CD4-positive, alpha-beta T cell treated with Interleukin-21 for 1 hour (primary cell): ENCODE measurements at places on chromosomes 1 and 21.

DNA sequence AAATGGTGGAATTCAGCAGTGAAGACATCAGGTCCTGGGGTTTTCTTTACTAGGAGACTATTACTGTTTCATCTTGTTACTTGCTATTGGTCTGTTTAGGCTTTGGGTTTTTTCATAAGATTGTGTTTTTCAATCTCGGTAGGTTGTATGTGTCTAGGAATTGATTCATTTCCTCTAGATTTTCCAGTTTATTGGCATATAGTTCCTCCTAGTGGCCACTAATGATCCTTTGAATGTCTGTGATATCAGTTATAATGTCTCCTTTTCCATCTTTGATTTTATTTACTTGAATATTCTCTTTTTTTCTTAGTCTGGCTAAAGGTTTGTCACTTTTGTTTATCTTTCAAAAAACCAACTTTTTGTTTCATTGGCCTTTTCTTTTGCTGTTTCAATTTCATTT is 233.0 kb downstream of the RWDD3 start:
- no peak for DNase-seq

DNA sequence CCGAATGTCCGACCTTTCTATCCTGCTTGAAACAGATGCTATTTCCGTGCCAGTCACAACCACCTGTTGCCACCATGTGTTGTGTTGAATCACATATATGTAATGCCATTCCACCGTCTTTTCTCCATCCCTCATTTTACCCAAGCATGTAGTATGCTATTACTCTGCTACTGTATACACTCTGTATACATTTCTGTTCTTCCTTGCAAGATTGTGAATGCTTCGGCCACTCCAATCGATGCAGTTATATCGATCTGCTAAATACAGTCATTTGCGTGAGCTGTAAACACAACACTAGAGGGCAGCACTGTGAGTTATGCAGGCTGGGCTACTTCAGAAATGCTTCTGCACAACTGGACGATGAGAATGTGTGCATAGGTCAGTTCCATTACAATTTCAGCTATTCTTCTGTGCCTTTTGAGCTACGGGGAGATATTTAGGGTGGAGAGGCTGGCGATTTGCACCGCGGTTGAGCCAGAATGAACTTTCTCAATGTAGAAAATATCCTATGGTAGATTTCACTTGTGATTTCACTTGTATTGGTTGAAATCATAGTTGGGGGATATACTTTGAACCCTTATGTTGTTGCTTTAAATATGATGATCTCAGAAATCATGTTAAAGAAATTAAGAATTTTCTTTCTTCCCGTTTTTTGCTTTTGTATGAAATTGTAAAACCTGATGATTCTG is 289.8 kb downstream of the NTNG1 start:
- peak; percentile 20 for DNase-seq

GRCh38 chr1:204611036-204611435 is 74.5 kb downstream of the LRRN2 start:
- DNase-seq, result no peak

DNA sequence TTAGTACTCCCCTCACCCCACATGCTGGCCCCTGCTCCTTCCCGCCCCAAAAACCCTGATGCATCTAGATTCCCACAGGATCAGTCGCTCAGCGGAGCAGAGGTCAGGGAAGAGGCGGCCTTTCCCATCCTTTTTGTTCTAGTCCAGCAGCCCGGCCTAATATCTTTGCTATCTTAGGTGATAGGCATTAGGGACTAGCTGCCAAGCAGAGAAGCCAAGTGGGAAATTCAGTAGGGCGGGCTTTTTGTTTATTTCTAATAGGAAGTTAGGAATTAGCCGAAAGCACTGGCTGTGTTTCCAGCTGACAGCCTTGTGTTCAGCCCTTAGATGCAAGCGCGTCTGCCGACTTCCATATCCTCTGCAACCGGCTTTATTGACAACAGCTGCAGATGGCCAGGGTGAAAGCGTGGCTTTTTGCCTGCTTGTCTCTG is 59.0 kb upstream of the BCAR3 start:
- DNase-seq, result no peak

GRCh38 chr1:207996636-207997035 is 85.7 kb upstream of the CD34 start:
- no peak for DNase-seq

DNA sequence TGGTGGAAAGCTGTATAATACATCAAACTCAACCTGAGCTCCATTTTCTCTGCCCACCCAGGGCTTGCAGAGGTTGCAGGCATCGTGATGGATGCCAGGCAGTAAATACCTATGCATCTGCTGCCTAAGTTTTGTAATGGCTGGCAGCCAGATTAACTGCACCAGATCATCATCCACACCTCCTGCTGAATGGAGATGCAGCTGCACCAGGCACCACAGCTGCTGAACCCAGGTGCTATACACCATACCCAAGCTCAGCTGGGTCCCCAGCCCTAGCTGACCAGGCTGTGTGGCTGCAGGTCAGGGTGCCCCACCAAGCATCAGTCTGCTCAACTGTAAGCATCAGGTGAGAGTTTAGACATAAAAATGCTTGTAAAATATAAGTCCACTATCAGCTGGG is 6.7 kb upstream of the SNAPIN start:
- DNase-seq, result no peak

DNA sequence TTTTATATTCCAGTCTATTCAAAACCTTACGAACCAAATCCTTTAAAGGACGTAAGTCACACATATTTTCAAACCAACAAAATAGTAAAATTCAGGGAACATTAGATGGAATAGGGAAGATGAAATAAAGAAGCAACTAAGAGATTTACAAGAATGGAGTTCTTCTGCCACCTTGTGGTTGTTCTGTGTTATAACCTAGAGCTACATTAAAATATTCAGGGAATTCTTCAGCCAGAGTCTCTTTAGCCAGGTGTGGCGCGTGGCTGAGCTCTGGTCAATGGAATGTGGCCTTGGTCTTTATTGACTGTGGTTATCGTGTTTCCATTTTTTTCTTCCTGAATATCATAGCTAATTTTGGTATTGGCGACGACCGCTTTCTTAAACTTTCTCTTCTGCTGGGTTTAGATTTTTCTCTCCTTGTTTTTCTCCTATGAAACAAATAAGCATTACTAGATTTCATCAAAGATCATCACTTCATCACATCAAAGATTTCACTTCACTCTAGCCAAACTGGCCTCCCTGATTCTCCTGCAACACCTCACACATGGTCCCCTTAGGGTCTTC is 221.3 kb downstream of the MRPL39 start:
- peak; percentile 34 for DNase-seq

DNA sequence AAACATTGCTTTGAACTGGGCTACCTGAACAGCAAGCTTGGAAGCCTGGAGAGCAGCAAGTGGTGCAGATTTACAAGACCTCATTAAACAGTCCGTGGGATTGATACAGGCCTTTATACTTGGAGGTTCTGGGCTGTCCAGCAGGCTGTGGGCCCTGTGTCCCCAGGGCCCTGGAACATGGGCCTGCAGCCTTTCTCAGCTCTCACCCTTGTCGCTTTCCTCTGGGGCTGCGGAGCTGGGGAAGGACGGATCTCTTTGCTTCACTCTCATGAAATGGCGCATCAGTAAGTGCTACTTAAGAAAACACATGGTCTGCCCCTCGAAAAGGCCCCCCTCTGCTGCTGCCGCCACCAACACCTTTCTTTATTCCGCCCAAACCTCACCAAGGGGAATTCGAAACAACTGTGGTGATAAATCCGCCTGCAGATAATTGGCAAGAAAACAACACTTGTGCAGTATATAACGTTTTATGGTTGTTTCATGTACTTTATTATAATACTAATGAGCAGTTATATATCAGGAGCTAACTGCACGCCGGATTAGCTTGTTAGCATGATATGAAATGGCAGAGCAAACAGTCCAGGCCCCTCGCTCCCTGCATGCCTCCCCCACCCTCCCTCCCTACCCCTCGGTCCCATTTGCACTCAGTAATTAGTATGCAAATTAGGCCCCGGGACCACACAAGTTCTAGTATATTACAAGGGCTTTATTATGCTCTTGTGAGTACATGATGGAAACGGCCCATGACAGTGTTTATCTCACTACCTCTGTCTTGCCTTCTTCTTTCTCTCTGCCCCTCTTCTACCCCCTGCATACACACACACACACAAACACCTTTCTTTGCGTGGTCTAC is 131.5 kb downstream of the RNF220 start:
- DNase-seq, result no peak

- no peak for DNase-seq
Observed at GRCh38 chr1:29043274-29043965, 80.3 kb downstream of the TMEM200B start.

DNA sequence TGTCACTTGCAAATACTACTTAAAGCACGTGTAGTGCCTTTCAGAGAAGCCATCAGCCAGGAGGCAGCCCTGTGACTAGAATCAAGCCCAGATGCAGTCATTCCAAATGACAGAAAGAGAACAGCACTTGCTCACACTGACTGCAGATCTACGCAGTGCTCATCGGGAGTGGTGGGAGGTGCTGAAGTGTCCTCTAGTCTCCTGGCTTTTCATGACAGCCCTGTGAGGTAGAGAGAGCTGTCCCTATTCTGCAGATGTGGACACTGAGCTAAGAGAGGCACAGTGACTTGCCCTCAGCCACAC is 62.3 kb upstream of the EDN2 start:
- no peak for DNase-seq

DNA sequence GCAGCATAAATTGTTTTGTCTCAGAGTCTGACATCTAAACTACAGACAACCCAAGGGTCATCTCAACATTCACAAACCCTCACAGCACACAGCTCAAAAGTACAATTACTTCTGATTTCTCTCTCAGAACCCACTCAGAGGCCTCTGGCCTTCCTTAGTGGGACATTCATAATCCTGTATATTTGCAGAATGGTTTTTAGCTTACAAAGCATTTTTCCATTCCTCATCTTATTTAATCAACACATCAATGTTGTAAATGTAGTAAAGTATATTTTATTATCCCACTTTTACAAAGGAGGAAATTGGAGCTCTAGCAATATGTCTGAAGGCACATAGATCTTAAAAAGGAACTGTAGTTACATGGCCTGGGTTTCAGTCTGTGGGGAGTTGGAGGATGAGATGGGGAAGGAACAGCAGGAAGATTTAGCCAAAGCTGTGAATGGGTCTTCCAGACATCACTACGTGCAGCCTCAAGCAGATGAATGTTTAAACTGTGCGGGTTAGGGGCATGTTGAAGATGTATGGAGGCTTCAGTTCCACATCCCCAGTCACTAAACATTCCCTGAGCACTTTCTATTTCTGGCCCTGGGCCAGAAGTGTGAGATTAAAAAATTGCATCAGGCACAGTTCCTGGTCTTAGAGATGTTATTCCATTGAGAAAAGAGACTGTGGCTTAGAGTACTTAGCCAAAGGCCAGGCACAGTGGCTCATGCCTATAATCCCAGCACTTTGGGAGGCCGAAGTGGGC is 13.3 kb downstream of the AKNAD1 start:
- no peak for DNase-seq

GRCh38 chr1:66944330-66945274 is 19.8 kb downstream of the MIER1 start:
- no peak for DNase-seq

DNA sequence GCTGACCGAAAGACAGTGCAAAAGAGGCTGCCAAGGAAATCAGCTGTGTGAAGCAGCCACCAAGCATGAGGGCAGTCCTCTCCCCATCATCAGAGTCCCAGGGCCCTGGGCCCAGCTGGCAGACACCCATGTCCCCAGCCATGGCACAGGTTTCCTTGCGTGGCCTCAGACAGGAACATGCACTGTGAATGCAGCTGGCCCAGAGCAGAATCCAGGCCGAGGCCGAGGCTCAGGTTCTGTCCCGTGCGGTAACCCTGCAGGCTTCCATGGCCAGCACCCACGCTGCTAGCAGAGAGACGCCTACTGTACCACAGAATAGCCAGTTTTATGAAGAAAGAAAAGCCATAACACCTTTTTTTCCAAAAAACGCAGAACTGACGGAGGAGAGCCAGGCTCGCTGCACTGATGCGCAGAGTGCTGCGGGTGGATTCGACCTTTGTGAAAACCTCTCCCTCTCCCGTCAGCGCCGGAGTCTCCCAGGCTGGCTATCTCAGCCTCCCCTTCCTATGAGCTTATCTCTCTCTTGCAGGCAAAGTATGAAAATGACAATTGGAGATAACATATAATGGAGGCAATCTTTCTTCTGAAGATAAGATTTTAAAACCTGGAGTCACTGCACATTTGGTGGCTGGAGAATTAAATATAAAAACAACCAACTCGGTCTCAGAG is 106.6 kb downstream of the NPHP4 start:
- DNase-seq, result no peak

DNA sequence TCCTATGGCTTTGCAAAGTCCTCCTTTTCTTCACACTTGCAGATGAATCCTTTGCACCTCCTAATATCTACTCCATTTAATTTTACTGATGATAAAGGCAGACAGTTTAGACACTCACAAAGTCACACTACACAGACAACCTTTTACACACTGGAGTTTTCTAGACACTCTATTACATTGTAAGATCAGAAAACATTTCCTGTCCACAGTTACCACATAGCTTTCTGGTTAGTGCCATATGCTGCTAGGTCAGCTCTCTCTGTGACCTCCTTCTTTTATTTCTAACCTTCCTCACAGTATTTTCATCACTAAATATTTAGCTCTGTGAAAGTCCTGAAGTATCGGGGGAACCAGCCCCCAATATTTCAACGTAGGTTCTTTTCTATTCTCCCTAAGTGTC is 5.1 kb downstream of the SH2D1B start:
- DNase-seq, result no peak

GRCh38 chr1:112744009-112744578 is 29.0 kb upstream of the PPM1J start:
- DNase-seq, result no peak

GRCh38 chr1:52559875-52560274 is 7.0 kb upstream of the TUT4 start:
- no peak for DNase-seq

GRCh38 chr1:115136106-115136505 is 46.8 kb upstream of the TSPAN2 start:
- no peak for DNase-seq

- no peak for DNase-seq
Observed at GRCh38 chr21:26753822-26754221, 91.4 kb downstream of the ADAMTS1 start.

DNA sequence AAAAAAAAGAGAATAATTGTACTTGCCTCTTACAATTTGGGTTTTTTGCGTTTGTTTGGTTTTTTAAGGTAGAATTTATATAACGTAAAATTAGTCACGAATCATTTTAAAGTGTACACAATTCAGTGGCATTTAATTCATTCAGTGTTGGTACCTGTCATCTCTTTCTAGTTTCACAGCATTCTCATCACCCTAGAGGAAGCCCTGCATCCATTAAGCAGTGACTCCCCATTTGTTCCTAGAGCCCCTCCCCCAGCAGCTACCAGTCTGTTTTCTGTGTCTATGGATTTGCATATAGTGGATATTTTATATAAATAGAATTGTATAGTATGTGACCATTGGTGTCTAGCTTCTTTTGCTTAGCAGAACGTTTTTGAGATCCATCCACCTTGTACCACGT is 233.2 kb upstream of the FMN2 start:
- no peak for DNase-seq
